ENCODE measurements at places on chromosomes 6 and 20.

DNA sequence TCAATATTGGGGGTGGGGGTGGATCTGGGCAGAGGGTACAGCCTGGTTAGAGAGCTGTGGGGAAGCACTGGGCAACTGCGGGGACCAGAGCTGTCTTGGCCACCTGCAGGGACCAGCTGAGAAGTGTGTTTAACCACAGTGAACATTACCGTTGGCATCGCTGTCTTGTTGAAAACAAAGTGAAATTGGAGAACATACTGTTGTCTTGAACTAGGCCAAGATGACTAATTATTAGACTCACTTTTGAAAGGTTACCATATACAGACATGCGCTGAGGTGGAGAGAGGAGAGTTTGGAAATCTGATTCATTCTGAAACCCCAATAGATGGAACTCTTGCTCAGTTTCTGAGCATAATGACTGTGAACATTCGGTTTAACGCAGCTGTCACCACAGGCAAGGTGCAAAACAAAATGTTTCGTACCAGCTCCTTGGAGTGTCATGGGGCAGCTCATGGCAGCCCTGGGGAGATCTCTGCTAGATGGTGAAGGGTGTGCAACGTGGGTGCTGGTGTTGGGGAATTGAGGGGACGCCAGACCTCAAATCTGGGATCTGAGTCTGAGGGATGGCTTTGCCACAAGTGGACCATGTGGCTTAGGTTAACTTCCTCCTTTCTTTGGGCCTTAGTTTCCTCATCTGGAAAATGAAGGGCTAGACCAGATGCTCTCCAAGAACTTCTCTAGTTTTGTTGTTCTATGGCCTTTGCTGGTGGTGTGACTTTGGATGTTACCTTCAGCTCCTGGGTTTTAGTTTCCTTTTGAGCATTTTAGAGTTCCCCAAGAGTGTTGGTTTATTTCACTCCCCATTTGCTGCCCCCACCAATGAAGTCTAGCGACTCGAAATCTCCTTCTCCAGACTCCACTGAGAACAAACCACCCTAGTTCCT is 24.6 kb upstream of the GTSF1L start:
- no peak for DNase-seq

GRCh38 chr6:13372688-13373487 is 44.6 kb upstream of the TBC1D7 start:
- DNase-seq = no peak
- peaks cover 9% of the 10 kb centered on the region for H3K4me1 ChIP-seq
- H3K27me3 ChIP-seq = no peaks in the 10 kb centered on the region
- no peak overlapping the region for H3K4me3 ChIP-seq
- H3K36me3 ChIP-seq = no peaks in the 10 kb centered on the region

DNA sequence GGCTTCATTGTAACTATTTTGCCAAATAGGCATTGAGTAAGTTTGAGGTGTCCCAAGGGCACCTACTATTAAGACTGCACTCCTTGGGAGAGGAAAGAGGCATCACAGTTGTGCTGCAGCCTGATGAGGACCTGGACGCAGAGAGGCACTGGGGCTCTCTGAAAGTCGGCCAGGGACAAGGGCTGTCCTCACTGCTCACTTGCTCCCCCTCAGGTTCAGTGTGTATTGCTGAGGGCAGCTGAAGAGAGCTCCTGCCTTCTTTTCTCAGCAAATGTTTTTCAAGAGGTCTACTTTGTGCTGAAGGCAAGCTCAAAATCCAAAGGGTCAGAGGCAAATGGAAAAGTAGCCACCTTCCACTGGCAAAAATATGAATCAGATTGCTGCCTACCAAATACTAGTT is 331.8 kb downstream of the RIMS1 start:
- H3K36me3 ChIP-seq = no peaks in the 10 kb centered on the region
- H3K27ac ChIP-seq = no peak overlapping the region
- no peak for DNase-seq
- H3K4me1 ChIP-seq = no peaks in the 10 kb centered on the region

DNA sequence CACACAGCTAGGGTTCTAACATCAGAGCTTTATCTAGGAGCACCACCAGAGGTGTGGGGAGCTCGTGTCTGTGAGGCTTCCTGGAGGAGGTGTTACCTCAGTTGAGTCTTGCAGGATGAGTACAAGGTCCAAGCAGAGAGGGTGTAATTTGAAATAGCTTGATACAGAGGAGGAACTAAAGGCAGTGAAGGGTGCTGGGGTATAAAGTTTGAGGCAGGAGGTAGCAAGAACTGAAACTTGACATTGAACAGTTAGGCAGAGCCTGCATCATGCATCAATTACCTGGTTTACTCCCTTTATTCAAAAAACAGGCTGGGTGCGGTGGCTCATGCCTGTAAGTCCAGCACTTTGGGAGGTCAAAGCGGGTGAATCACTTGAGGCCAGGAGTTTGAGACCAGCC is 241.2 kb downstream of the UST start:
- H3K4me1 ChIP-seq = no peaks in the 10 kb centered on the region
- no peak overlapping the region for H3K4me3 ChIP-seq
- H3K27me3 ChIP-seq = no peaks in the 10 kb centered on the region
- DNase-seq = no peak

DNA sequence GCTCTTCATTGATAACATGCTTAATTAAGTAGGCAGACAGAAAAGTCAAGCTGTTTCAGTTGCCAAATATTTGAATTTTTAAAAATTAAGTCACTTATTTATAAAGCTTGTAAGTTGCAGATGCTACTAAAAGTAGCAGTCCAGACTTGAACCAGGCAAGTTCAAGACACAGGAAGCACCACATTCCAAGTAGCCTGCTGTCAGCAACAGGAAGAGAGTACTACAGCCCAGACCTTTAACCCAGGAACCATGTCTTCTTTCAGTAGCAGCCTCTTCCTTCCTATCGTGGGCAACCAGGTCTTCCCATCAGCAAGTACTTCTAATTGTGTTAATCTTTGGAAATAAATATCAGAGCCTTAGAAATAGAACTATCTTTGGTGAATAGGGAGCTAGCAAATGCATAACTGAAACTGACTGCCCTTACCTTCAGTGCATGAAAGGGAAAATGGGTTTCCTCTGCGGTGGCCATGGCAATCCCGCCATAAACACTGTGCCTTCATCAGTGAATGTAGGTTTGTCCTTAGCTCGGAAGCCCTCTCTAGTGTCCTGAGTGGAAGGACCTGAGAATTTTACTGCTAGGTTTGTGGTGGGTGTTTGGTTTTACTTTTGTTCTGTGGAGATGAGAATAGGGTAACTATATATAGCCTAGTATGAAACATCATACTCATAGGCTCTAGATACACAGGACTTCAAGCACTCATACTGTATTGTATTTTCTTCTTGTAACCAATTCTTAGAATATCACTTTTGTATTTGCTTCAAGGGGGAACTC is 95.6 kb downstream of the SYCP2 start:
- no peaks in the 10 kb centered on the region for H3K27me3 ChIP-seq
- no peak for DNase-seq
- no peak overlapping the region for H3K27ac ChIP-seq
